ENCODE measurements at places on chromosomes 1 and 21.

DNA sequence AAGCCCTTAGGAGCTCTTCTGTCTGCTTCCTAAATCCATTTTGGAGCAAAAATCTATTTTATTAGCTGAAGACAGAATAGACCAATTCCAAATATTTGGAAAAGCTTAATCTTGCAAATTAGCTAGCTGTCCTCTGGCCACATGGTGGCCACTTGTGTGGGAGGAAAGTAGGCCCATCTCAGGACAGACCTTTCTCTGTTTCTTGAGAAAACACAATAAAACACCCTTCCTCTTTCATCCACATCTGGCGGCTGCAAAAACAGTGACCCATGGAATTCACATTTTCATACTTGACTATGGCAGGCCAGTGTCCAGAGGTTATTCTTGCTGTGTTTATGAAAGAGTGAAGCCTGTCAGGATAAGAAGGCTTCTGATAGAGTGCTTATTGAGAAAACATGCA lies 275.6 kb downstream of the PLPP3 start:
- no peak for DNase-seq

DNA sequence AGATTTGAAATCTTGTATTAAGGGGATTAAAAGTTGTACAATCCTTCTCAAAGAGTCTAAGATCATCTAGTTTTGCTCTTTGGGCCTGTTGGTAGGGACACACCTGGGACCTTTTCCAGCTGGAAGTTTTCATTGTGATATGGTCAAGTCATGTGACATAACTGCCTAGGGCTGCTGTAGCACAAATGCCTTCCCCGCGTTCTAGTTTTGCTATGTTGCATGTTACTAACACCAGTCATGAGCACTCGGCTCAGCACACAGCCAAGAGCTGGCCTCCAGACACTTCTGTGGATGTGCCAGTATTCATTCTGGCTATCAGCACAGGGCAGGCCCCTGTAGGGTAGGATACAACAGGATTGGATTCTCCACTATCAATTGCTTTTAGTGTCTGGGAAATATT lies 14.6 kb upstream of the FLG2 start:
- no peak for DNase-seq

DNA sequence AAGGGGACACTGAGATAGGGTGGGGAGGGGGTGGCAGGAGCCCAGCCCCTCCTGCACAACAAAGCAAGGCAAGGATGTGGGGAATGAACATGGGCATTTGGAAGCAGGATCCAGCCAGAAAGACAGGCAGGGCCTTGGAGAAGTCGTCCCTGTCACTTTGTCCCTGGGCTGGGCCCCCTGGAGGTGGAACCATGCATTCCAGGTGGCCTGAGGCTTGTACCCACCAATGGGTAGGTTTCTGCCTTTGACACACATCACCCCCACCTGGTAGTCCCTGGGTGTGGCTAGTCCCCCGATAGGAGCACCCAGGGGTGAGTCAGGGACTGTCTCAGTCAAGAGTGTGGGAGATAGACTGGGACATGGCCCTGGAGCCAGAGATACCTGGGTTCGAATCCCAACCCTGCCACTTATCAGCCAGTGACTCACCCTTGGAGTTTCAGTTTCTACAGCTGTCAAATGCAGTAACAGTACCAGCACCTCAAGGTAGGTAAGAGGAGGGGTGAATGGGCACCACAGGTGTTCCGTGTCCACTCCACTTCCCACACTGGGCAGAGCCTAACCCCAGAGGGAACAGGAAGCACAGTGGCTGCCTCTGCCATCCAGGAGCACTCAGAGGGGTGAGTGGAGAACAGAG lies 10.0 kb downstream of the PLA2G2D start:
- no peak for DNase-seq

DNA sequence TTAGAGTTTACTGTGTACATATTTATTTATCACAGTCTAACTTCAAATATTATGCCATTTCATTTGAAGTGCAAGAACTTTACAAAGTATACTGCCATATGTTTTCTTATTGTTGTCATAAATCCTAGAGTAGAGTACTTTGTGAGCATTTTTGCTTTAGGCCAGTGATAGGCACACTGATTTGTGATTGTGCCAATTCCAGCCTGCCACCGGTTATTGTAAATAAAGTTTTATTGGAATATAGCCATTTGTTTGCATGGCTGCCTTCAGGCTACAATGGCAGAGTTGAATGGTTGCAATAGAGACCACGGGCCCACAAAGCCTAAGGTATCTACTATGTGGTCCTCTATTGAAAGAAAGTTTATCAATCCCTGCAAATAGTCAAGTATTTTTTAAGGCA lies 175.8 kb upstream of the GALNT2 start:
- no peak for DNase-seq

- no peak for DNase-seq
These were observed 45.6 kb upstream of the FASLG start for GRCh38 chr1:172613294-172613693.

DNA sequence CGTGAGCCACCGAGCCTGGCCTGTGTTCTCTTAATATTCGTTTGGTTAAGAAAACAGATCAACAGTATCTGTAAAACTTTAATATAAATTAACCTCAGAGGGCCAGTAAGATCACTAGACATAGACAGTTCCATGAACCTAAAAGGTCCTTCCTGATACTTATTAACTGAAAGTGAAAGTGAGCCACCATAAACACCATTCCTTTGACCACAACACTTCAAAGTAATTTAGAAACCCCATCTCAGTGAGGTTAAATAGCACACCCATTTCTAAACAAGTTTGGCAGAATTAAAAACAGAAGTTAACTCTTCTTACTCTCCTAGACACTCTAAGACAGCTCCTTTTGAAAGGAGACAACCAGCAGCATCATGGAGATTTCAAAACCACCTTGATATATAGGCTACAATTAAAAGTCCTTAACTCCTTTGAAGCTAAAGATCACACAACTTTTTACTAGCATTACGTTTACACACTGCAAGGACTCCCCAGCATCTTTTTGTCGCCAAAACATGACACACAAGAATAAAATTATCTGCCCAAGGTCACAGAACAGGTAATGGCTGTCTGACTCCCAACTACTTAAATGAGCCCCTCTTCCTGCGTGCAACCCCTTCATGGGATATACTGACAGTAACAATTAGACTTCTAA lies 2.2 kb downstream of the RNF19B start:
- peak; percentile 55 for DNase-seq

DNA sequence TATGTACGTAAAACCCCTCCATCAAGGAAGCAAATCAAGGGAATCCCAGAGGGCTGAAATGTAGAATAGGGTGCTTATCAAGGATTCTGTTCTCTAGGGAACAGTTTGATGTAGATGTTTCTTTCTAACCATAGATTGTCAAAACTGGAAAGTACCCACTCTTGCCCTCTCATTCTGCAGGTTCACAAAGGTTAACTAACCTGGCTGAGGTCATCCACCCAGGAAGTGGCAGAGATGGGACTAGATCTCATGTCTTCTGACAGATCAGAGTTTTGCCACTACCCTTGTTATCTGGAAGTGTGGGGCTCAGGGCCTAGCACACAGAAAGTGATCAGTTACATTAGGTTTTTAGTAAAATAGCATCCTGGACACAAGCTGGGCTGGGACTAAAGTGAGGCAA lies 47.4 kb downstream of the GFI1 start:
- DNase-seq: no peak

DNA sequence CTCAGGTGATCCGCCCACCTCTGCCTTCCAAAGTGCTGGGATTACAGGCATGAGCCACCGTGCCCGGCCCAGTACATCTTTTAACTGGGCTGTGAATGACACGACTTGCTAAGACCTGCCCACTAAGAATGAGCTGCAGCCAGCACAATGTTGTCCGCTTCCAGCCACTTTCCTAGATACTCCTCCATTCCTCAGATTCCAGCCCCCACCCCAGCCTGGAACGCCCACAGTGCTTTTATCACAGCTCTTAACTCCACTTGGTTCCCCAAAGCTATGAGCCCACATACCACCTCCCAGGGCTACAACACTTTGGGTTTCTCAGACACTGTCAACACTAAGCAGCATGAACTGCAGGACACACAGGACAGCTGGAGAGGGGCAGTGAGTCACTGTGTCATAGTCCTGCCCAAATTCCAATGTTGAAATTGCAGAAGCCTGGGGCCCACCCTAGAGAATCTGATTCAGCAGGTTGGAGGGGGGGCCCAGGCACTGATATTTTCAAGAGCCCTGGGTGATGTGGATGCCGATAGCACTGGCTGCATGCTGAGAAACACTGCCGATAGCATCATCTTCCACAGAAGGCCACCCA lies 58.0 kb downstream of the ACBD3 start:
- DNase-seq: no peak

GRCh38 chr1:223500560-223501425 lies 107.6 kb downstream of the CCDC185 start:
- DNase-seq: peak; percentile 77

DNA sequence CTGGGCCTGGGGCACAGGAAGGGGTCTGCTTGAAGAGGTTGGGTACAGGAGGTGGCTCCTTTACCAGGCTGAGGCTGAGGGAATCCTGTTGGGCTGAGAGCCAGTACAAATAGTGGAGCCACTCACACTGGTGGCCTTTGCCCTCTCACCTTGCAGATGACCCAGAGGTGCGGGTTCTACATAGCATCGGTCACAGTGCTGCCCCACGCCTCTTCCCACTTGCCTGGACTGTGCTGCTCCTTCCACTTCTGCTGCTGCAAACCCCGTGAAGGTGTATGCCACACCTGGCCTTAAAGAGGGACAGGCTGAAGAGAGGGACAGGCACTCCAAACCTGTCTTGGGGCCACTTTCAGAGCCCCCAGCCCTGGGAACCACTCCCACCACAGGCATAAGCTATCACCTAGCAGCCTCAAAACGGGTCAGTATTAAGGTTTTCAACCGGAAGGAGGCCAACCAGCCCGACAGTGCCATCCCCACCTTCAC lies 1.8 kb upstream of the SLC50A1 start:
- no peak for DNase-seq

DNA sequence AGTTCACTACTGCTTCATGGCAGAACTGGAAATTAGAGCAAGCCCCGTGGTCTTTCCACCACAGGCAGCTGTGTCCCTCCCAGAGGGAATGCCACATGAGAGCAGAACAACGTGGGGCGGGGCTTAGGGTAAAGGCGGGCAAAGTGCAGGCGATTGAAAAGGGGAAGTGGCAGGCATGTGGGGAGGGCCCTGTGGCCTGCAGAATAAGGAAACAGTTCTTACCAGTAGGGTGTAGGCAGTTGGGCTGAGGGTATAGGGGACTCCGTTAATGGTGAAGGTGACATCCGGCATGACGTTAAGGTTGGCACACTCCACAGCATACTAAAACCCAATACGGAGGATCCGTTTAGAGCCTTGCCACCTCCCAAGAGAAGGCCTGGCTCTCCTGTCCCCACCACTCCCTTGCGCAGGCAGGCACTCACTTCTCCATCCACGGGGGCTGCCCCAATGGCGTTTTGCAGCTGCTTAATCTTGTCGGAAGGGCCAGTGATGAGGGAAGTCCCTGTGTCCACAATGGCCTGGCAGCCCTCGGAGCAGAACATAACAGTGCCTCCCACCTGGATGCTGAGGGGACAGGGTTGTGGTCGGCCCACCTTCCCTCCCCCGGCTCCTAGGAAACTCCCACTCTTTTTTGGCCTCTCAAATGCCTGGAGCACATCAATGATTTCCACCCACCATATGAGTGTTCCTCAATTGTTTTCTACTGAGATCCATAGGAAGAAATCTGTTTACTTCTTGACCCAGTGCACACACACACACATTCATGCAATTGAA lies 9.1 kb upstream of the RAB7B start:
- no peak for DNase-seq

DNA sequence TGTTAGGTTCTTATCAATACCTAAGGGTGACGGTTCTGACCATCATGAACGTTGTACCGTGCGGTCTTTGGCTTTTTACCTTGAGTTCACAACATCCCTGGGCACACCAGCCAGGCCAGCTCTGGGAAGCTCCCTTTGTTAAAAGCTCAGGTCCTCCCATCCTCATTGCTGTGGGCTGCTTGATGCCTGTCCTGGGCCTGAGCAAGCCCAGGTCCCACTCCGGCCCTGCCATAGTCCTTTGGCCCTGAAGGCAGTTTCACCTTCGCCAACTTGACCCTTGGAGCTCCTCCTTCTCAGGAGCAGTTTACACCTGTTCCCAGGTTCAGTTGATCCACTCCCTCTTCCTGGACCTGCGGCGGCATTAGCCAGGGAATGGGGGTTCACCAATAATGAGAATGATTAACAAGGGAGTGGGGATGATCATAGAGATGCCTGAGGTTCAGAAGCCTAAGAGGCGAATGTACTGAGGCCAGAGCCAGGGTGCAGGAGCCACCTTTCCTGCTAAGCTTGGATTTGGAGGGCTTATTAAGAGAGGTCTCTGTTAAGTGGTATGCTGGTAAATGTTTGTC lies 40.2 kb downstream of the DHCR24 start:
- DNase-seq: no peak

DNA sequence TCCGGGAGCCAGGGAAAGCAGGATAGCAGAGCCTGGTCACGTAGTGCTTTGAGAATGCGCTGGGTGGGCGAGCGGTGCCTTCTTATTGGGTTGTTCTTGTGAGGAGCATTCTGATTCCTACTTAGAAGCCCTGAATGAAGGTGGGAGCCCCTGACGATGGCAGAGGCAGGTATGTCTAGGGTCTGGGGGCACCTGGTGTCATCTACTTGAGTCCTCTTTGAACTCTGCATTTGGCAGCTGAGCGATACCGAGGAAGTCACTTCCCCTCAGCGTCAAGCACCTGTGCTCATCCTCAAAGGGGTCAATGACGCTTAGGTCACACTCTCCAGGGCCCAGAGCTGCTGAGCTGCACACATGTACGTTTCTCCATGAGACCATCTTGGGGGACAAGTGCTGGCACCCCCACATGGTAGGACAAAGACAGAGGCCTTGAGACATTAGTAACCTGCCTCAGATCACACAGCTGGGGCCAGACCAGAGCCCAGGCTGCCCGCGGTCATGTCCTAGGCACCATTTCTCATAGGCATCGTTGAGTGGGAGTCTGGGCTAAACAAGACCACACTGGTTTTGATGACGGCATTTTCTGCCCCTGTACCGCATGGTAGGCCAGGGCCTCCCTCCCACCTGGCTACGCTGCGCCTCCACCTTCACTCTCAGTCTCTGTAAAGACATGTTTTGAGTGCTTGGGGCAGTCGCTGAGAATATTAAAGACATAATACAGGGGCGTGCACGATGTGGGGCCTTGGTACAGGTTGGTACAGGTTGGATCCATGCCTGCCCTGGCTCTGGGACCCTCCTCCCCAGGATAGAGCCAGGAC lies 69.1 kb upstream of the ABCG1 start:
- no peak for DNase-seq

- no peak for DNase-seq
These were observed 16.3 kb downstream of the CACHD1 start for GRCh38 chr1:64486193-64486592.
